ENCODE measurements at places on chromosomes 12 and 14.

DNA sequence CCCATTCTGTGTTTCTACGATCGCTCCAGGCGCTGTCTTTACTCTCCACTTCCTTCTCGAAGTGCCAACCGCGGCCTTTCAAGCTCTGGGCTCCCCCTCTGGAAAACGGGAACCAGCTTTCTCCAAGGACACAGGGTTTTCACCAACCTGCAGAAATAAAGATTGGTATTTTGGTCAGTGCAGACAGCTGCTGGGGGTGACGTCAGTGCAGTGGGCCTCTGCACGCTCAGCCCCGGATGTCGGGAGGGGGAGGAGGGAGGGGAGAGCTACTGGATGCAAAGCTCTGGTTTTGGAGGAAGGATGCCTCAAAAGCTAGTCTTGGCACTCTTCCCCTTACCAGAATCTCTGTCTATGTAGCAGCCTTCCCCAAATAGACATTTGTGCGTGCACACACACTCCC is 19.9 kb downstream of the HRK start:
- DNase-seq = no peak

DNA sequence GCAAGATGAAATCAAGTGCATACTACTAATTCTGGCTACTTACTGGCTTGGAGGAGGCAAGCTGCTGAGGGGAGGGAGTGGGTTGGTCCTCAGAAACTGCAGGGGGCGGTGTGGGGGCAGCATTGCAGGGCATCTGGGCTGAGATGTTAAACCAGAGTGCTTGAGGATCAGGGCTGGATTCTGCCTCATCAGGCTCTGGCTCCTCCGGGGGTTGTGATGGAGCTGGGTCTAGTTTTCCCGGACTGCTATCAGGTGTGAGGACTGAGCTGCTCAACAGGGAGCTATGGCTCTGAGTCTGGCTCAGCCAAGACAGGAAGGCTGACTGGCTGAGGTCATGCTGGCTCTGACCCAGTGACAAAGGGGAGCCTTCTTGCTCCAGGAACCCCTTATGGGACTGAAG is 28.6 kb downstream of the BAZ2A start:
- no peak for DNase-seq

DNA sequence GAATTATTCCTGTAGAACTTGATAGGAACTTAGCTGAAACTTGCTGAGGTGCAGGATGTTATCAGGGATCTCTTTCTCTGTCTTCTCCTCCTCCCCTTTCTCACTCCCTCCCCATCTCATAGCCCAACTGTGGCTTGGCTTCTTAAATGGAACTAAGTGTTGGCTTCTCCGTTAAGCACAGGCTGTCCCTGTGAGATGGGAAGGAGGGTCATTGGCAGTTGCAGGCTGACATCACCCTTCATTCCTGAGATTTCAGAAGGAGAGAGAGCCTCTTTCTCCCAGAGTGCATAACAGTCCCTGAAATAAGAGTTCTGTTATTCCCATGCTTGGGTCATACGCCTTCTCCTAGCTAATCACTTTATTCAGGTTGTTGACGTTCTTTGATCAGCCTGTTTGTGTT is 162.0 kb downstream of the UNC79 start:
- DNase-seq = no peak

DNA sequence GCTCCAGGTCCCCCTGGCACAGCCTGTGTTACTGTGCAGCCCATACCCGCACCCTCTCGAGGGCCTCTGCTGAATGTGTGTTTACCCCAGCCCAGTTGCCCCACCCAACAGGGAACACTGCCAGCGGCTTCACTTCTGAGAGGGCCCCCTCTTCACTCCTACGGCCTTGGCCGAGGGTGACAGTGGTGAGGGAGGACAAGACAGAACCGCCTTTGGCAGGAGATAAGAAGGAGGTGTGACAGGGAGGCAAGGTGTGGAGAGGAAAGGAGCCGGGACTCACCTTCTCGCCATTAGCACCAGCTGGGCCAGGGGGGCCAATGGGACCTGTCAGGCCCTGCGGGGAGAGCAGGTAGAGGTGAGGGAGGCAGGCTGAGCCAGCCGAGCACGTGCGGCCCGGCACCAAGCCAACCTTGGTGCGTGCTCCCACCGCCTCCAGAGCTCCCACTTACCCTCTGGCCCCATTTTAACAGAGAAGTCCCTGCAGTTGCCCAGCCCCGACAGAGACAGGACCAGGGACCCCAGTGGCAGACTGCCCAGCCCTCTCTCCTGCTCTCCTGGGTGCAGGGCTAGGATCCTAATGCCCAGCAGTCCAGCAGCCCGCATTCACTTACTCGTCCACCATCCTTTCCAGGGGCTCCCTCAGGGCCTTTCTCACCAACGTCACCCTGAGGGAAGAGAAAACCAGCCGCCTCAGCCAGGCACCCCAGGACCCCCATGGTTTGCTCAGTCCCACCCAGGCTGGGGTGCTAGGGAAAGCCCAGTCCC is 18.3 kb downstream of the TMEM106C start:
- no peak for DNase-seq

GRCh38 chr12:42557586-42558172 is 31.9 kb downstream of the PRICKLE1 start:
- no peak for DNase-seq

GRCh38 chr12:69343357-69343756 is 4.8 kb upstream of the LYZ start:
- no peak for DNase-seq

GRCh38 chr14:59274991-59275391 is 86.5 kb downstream of the DAAM1 start:
- no peak for DNase-seq

DNA sequence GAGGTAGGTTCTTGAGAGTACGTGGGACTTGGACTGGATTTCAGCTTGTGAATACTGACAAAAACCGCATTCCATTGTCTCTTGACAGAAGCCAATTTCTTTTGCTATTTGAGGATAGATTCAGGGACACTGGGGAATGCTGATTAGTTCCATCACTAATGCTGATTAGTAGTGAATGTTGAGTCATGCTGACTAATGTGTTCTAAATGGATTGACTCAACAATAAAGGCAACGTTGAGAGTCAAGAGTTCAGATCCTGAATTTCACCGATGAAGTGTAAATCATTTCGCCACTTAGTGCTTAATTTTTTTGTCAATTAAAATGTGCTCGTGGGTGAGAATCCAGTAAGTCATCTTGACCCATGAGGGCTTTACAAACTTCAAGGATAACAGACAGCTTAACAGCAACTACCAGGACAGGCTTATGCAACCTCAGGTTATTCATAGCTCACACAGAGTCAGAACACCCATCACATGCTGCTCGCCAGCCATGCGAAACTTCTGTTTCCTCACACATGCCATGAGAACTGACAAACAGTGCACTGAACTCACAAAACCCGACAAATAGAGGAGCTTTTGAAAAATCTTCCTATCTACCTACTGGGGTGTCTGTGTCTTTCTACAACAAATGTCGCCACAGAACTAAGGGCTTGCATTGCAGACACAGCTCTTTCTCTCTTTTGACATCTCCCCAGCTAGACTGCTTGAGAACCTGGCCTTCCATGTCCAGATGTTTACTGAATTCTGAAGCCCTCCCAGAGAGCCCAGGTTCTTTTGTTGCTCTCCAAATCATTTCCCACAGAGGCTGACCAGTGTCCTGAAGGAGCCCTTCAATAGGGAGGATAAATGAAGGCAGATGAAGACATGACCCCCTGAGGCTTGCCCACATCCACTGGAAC is 316.4 kb downstream of the ZFP36L1 start:
- no peak for DNase-seq

GRCh38 chr12:83573671-83574070 is 887.0 kb downstream of the TMTC2 start:
- no peak for DNase-seq

DNA sequence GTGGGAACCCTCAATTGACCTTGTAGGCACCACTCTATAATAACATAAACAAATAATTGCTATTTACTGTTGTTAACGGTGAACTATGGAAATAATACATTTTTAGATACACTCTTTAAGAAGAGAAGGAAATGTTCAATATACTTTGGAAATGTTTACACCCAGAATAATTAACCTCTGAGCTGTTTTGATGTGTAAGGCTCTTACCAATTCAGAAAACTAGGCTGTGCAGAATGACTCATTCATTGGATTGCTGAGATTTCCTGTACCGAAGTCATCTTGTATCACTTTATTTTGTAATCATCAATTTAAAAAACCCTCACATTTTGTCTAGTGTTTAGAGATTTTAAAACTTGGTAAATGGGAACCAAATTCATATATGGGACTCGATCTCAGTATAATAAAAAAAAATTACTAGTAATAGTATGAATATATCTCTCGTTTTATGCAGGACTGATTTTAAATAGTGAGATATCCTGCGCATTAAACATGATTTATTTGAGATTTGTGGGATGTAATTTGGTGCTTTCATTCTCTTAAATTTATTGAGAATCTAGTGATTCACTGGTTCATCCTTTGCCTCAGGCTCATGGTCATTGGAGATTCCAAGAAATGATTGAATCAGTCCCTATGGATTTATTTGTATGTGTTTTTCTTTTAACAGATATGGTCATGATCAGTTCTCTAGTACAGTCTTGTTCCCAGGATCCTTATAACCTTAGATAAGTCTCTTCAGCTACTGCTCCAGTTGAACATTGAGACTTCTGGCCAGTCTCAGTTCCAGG is 3.9 kb downstream of the SAMD4A start:
- DNase-seq = no peak

GRCh38 chr14:37170993-37171392 is 1.4 kb downstream of the SLC25A21 start:
- no peak for DNase-seq

DNA sequence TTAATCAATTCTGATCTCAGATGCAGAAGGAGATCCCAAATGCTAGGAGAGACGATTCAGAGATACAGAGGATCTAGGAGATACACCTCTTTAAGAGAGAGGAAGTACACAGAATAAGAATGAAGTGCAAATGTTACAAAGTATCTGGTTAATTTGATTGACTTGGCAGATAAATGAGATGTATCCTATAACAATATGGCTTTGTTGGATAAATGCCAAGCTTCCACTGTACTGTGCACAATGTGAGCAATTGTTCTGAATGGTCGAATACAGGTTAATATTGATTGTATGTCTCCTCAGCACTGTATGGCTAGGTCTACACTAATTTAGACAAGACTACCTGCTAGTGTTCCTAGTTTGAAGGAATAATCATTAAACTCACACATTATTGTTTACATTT is 119.6 kb upstream of the PTPRB start:
- no peak for DNase-seq

DNA sequence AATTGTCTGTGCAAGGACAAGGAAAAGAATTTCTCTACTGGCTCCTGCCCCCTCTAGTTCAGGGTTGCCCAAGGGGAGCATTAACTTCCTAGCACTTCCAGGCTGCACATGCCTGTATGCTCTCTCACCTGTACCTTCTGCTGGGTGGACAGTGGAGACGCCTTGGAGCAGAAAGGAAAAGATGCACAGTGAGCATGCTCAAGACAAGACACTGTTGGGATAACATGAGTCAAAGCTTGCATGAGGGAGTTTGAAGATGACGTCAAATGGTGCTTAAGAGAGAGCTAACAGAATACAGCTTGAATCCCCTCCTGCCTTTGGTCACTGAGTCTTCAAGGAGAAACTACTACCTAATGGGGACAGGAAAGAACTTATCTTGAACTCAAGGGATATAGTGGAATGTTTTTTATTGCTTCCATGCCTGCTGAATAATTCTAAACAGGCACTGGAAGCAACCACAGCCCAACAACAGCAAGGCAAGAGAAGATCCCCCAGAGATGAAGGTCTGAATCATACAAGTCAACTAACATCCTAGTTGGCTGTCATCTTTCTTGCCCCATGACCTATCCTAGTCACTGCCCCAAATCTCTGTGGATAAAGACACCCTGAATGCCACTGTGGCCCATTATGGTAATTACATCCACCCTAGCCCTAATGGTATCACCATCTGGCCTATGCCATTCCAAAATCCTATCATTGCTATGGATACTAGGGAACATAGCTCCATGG is 23.5 kb downstream of the RPS6KA5 start:
- DNase-seq = no peak

GRCh38 chr14:63598807-63599206 is 42.9 kb downstream of the WDR89 start:
- no peak for DNase-seq

GRCh38 chr12:104506676-104507401 is 50.1 kb downstream of the CHST11 start:
- no peak for DNase-seq

- DNase-seq = no peak
Observed at GRCh38 chr12:111006621-111007020, 86.2 kb upstream of the MYL2 start.

DNA sequence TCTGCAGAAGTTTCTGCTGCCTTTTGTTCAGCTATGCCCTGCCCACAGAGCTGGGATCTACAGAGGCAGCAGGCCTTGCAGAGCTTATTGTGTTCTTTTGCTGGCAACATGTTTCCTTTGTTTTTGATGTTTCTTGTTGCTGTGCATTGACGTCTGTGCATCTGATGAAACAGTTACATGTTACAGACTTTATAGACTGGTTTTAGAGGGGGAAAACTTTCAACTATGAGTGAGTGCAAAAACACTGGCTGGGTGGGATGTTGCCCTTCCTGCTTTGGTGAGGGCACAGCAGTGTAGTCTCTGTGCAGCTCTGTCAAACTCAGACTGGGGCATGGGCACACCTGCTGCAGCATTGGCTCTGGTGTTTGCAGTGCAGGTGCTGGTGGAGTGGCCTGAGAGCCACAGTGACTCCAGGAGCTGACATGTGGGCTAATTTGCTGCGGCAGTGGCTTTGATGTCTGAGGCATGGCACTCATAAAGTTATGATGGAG is 26.9 kb downstream of the CLEC6A start:
- DNase-seq = no peak

DNA sequence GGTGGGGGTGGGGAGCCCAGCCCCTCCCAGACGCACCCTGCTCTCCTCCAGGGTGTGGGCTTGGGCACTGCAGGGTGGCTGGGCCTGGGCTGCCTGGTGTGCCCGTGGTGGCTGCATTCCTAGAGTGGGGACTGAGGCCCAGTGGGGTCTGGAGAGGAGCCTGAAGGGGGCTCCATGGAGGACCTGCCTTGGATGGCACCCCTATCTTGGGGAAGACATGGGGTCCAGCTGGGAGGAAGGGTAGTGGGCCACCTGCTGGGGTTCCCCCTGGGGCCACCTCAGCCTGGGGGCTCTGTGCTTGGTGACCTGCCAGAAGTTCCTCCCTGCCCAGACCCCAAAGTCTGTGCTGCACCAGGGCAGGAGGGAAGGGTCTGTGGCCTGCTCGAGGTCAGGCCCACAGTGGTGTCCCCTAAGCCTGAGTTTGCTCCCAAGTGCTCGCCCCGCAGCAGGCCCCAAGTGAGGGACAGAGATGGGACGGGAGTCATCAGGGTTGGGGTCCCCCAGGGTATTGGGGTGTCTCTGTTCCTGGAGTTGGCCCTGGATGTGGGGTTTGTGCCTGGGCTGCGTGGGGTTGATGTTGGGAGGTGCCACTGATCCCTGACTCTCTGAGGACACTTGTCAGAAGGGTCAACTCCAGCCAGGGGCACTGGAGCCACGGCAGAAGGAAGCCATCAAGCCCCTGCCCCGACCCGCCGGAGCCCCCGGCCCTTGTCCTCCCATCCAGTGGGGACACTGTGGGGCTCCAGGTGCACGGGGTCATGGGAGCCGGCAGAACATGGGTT is 382.9 kb downstream of the TMEM121 start:
- no peak for DNase-seq
